NCI-H146 (cell line): ENCODE measurements at places on chromosomes 2 and 18.

DNA sequence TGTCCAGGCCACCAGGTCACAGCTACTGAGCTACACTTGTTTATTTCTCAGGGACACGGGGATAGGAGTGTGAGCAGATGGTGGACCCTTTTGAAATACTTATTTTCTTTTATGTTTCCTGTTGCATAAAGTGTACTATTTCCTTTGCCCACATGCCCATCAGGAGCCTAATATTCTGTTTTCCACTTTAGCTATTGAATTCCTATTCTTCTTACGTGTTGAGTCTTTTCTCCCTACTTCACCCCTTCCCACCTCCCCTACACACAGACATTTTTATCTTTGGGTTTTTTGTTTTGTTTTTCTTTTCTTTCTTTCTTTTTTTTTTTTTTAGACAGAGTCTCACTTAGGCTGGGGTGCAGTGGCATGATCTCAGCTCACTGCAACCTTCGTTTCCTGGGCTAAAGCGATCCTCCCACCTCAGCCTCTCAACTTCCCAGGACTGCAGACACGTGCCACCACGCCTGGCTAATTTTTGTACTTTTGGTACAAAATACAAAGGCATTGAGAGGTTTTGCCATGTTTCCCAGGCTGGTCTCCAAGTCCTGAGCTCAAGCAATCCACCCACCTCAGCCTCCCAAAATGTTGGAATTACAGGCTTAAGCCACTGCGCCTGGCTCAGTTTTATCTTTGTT lies 5.2 kb upstream of the GPR55 start:
- no peak for DNase-seq

DNA sequence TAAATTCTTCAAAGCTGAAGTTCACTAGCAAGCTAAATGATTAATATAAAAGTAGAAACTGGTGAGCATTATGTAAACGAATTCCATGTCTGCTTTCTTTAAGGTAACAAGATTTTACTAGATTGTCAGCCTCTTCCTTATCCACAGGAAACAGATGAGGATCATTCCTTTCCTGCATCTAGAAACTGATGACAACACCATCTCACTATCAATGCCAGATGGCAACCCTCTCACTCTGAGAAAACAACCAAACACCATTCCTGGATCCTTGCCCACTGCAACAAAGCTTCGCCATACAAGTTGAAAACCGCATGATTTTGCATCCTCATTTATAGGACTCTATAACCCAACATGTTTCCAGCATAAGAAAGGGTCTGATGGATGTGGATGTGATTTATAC lies 122.9 kb downstream of the ZNF521 start:
- no peak for DNase-seq

DNA sequence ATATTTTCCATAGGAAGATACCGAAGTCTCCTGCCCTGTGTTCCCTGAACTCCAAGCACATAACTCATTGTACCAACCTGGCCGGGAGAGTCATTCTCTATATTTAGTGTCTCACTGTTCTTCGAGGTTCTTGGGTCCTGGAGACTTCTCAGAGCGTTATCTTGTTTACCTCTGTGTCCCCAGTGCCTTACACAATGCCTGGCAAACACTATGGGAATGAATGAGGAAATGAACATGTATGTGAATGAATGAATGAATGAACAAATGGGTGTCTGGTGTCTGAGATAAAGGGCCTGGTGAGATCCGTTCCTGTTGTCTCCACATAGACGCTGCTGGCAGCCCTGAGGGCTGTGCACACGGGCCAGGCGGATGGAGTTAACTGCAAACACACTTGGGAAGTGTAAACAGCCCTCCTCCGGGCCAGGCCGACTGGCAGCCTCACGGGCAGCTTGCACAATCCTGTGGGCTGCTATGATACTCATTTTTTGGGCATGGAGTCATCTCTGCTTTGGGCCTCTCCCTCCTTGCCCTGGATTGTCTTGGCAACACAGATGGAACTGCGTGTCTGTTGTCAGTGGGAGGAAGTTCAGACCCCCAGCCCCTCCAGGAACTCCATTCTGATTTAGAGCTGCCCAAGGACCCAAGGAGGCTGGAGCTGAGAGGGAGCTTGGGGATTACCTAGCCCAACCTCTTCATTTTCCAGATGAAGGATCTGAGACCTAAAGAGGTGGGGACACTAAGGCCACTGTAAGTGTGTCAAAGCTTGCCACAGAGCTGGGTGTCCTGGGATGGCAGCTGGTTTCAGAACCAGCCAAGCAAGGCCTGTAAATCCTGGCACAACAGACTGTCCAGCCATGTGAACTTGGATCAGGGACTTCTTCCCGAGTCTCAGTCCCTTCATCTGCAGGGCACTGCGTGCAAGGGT lies 124.4 kb downstream of the INHBB start:
- DNase-seq, result no peak

GRCh38 chr2:54969295-54969939 lies 80.8 kb downstream of the RTN4 start:
- no peak for DNase-seq

DNA sequence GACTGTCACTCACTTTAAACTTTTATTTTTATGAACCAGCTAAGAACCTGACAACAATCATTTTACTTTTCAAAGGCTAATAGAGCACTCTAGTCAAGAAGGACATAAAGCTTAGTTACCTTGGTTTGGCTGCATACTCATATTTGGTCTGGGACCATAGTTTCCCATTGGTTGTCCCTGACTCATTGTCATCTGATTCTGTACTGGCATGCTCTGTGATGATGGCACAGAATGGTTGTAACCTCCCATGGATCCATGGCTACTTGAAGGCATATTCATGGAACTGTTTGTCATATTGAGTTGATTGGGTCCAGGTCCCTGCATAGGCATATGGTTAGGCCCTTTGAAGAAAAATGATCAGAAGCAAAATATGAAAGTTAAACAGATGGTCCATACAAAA lies 37.9 kb downstream of the SS18 start:
- DNase-seq, result no peak

GRCh38 chr2:37389989-37390765 lies 45.7 kb downstream of the QPCT start:
- peak; percentile 29 for DNase-seq

- DNase-seq, result no peak
Measured at GRCh38 chr2:71564790-71565189, 111.4 kb downstream of the DYSF start.

GRCh38 chr2:142914507-142915313 lies 37.2 kb downstream of the KYNU start:
- no peak for DNase-seq

GRCh38 chr18:5620289-5620688 lies 76.5 kb upstream of the EPB41L3 start:
- DNase-seq, result no peak

- no peak for DNase-seq
Measured at GRCh38 chr2:128622371-128622770, 303.7 kb upstream of the HS6ST1 start.

DNA sequence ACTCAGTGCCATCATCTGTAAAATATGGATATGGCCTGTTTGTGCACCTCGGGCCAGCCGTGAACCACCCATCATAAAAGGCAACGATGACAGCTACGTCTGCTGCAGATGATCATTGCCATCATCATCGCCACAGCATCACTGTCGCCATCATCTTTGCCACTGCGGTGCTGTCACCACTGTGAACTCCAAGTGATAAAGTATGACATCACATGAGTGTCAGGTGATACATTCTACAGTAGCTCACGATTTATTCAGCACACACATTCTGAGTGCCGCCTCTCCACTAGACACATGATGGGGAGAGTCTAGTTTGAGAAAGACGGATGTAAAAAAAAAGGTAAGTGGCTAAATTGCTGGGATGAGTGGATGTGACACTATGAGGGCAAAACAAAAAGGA lies 755.4 kb upstream of the RAB6C start:
- no peak for DNase-seq

DNA sequence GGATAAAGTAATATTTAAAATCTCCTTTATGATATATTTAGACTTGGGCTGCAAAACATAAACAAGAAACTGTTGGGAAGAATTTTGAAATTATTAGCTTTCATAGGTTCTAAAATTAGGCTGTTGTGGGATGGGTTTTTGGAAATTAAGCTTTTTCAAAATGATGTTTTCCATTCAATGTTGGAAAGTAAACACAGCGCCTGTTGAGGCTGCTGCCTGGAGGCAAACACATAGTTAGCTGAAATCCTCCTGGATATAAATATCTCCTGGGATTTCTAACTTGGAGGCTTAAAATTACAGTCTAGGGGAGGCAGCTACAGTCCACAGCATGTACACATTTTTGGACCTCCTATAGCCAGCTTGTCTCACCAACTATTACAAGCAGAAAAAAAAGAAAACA lies 197.3 kb downstream of the DCC start:
- peak; percentile 20 for DNase-seq

DNA sequence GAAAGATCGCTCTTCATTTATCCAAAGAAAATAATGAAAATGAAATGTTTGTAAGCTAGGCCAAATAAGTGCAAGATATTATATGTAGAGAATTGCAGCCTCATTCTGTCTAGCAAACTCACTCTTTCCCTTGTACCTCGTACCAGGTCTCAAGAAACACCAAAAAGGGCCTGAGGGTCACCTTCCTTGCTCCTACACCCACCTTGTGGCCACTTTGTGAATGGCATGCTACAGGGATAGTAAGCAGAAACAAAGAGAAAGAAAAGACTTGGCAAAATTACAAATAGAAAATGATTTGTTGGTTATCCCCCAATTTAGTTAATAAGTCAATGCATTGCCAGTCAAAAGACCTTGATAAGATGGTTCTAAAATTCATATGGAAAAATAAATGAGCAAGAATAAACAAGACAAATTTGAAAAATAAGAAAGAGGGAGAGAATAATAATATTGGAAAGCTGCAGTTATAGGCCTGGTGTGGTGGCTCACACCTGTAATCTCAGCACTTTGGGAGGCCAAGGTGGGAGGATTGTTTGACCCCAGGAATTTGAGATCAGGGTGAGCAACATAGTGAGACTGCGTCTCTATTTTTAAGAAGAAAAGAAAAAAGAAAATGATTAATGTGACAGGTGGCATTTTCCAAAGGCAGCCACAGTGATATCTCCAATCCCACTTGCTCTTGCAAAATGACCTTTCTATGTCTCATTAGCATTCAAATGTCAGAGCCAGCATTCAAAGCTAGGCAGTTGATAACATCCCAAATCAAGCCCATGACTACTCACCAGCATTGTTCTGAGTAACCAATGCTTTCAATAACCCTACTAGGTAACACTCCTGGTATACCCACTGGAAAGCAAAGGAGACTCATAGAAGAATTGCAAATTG lies 38.8 kb upstream of the BMP10 start:
- DNase-seq, result peak; percentile 82

- peak; percentile 23 for DNase-seq
Measured at GRCh38 chr2:10079870-10080535, at the start of gene CYS1. Gene CYS1 (minus strand): TSS chr2:10080411. CDS start chr2:10080223, 188 bp downstream.

- DNase-seq, result no peak
Measured at GRCh38 chr2:239789711-239790110, 235.4 kb downstream of the NDUFA10 start.
